ENCODE measurements at places on chromosomes 6 and 20.

GRCh38 chr6:67345946-67346345 is 1289.1 kb upstream of the ADGRB3 start:
- DNase-seq = no peak

DNA sequence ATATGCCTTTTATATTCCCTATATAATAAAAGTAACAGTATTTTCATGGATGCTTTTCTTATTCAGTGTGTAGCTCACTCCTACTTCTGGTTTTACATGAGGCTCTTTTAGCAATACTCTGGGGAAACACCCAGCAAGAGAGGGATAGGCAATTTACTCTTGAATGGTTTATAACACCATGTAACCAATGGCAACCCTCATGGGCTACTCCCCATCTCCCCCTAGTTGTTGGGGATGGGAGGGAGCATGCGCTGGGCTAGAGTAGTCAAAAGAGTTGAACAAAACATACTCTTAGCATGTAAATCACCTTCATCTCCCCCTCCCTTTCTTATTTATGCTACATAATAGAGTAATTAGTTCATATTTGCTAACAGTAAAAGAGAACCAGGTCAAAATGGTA is 140.1 kb upstream of the LRFN2 start:
- DNase-seq = no peak

GRCh38 chr6:36893976-36894932 is 8.5 kb downstream of the C6orf89 start:
- DNase-seq = no peak

DNA sequence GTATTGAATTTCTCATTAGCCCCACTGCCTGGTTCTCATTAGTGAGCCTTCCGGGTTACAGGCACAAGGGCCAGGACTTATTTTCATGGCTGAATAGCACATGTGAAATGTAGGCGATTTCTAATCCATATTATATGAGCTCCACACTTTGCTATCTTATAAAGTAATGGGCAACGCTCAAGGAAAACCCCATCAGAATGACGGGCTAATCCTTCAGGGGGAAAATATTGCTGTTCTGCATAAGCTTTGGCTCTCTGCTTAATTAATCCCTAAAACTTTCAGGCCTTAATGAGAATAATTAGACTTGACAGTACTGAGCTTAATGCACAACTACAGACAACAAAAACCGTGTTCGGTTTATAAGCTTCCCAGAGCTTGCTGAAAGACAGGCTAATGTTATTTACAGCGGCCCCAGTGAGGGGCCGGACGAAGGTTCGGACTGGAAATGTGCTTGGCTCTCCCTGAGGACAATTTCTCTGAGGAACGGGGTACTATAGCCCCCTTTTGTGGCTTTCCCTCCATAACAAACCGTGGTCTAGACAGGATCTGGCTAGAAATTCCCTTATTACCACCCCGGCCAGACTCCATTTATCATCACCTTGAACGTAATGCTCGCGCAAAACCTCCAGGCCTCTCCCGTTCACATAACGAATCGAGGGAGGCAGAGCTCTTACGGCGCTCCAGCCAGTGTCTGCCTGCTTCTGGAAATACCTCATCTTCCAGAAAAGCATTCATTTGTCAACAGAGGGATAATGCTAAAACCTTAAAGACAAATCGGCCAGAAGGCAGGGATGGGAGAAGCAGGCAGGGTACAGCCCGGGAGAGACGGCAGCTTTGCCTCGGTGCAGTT is 164.5 kb downstream of the CD83 start:
- no peak for DNase-seq

- no peak for DNase-seq
Observed at GRCh38 chr6:44494011-44494501, 106.5 kb downstream of the CDC5L start.

DNA sequence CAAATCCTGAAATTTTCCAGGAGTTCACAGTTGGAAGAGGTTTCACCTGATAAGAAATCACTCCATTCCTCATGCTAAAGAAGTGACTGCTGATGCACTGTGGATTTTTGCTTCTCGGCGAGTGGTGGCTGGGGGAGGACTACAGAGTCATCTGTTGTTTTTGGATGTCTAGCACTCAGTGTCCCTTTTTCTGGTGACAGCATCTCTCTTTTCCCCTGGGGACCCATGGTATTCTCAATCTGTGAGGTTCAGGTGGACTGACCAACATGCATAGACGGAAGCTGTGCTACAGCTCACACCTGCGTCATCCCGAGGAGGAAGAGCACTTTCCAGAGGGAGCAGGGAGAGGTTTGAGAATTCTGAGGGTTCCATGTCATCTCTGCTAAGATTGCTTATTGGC is 42.7 kb upstream of the ZNF831 start:
- no peak for DNase-seq

- DNase-seq = peak; percentile 84
Observed at GRCh38 chr6:137341681-137342195, 122.6 kb upstream of the IFNGR1 start.

DNA sequence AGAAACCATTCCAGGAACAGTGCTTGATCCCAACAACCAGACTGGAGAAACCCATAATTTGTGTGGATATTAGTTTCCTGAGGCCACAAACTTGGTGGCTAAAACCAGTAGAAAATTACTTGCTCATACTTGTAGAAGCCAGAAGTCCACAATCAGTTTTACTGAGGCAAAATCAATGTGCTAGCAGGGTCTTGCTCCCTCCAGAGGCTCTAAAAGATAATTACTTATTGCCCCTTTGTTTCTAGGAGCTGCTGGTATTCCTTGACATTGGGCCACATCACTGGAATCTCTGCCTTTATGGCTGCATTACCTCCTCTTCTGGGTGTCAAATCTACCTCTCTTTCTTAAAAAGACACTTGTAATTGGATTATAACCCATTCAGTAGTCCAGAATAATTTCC is 142.2 kb upstream of the SAMD5 start:
- DNase-seq = no peak

DNA sequence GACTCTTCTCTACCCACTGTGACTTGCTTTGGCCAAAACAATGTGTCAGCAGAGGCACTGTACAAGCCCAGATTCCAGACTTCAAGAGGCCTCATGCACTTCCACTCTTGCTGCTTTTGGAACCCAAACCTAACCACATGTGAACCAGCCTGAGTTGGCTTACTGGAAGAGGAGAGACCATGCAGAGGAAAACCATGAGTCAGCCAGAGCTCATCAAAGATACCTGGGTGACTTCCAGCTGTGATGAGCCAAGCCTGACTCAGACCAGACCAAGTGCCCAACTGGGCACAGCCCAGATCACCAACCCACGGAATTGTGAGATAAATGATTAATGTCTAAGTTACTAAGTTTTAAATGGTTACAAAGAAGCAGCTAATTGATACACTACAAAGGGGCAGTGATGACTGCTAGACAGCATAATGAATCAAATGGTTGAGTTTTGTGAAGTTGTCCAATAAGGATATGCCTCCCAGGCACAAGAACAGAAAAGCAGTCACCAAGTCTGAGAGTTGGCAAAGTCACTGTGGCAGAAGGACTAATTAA is 16.2 kb upstream of the BEND6 start:
- DNase-seq = peak; percentile 99

- DNase-seq = peak; percentile 7
Observed at GRCh38 chr6:19999319-20000191, 162.4 kb downstream of the ID4 start.
